ENCODE measurements at places on chromosomes 2 and 18.

- DNase-seq, result peak; percentile 17
Observed at GRCh38 chr2:174330945-174331594, 3.7 kb upstream of the SP9 start.

- DNase-seq, result peak; percentile 13
Observed at GRCh38 chr2:235170536-235171521, 219.0 kb downstream of the SH3BP4 start.

DNA sequence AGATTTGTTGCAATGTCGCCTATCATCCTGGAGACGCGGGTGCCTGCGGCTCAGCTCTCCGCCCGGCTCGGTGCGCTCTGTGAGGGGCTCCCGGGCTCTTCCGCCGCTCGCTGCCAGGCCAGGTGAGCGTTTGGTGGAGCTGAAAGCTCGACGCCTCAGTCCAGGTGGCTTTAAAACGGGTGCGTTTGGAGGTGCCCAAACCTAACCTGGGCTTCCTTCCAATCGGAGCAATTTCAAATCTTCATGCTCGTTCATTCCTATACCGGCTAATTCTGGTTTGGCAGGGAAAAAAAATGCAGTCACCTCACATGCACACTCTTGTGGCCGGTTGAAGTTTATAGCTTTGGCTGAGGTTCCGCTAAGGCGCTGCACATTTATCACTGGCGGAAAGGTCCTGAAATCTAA is at the start of gene SLC16A14:
SLC16A14 (minus strand) TSS at position 274 of the 405 bp plus-strand sequence. CDS start 9,572 bp downstream, outside the sequence.
- peak; percentile 27 for DNase-seq

DNA sequence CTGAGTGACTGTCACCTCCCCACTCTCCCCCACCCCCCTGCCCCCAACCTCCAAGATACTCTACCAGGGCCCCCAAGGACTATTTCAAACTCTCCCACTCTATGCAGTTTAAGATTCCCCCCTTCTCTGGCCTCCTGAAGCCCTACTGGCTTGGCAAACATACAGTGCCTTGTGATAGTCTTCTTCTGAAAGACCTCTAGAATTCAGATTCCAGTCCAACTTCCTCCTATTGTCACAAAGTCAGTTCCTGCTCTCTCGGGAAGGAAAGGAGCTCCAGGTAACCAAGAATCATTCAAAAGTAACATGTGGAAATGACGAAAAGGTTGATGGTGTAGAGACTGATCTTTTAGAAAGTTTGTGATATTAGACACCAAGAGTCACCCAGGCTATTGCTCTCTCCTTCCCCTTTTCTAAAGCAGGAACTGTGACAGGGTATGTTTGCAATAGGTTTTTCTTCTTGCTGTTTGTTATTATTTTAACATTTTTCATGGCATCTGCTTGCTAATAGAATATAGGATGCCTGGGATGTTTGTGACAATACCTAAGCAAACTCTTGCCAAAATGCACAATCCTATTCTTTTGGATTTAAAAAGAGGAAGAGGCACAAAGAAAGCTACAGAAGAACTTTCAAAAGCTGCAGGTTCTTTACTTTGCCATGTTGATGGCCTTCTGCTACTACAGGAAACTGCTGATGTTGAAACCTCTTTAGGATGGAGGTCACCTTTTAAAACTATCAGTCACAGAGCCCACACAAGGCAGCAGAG is 93.5 kb upstream of the MGAT4A start:
- DNase-seq, result no peak

- no peak for DNase-seq
Observed at GRCh38 chr2:176790468-176790867, 422.1 kb upstream of the HNRNPA3 start.

- no peak for DNase-seq
Observed at GRCh38 chr2:215896921-215897320, 116.4 kb downstream of the MREG start.

- DNase-seq, result peak; percentile 68
Observed at GRCh38 chr18:13726972-13727331, 479 bp downstream of the RNMT start.

GRCh38 chr2:217845301-217845700 is 157.5 kb downstream of the TNS1 start:
- no peak for DNase-seq

- DNase-seq, result no peak
Observed at GRCh38 chr2:235592836-235593235, 99.0 kb downstream of the AGAP1 start.

DNA sequence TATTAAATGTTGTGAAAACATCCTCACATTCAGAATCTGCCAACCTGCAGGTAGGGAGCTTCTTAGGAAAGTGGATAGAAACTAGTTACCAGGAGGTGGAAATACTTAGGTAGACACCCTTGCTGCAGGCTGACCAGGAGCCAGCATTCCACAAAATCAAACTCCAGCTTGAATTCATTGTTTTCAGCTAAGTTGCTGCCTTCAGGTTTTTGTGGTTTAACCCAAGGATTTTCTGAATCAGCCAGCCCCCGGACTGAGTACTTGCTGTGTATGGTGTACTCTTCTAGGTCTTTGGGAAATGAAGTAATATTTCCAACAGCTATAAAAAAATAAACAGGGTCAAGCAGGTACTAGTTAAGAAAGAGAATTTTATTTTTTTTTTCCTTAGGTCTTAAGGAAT is 192.1 kb upstream of the CHST9 start:
- DNase-seq, result no peak

- DNase-seq, result no peak
Observed at GRCh38 chr18:50161597-50162205, 33.2 kb downstream of the MYO5B start.

- no peak for DNase-seq
Observed at GRCh38 chr2:96145848-96146152, 560 bp upstream of the DUSP2 start.

DNA sequence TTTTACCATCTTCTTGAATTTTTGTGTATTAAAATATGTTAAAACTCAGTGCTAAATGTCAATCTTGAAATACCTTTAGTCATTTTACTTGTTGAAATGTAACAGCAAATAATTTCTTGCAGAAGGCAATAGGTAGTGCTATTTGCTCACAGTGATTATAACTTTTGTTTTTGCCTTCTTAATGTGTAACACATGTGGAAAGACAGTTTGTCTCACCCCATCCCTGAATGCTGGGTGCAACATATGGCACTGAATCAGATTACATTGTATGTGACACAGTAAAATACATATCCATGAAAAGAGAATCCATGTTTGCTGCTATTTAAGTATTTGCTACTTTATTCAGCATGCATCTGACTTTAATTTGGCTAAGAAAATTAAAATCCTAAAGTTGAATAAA is 35.3 kb downstream of the FRZB start:
- no peak for DNase-seq

DNA sequence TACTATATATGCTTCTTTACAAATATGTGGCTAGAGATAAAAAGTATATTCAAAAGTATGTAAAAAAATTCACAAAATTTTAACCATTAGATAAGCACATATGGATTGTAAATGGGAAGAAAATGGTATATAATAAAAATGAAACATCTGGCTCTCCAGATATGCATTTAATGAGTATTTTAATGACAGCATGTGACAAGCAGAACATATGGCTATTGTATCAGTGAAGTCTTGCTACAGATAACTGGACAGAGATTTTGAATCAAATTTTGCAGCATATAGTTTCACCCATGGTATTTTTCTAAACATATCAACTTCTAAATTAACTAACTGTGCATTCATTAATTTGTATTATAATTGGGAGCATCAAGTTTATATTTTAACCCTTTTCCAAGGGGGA is 5.0 kb upstream of the ABCA12 start:
- no peak for DNase-seq

GRCh38 chr18:63410792-63411191 is 11.5 kb downstream of the VPS4B start:
- no peak for DNase-seq

DNA sequence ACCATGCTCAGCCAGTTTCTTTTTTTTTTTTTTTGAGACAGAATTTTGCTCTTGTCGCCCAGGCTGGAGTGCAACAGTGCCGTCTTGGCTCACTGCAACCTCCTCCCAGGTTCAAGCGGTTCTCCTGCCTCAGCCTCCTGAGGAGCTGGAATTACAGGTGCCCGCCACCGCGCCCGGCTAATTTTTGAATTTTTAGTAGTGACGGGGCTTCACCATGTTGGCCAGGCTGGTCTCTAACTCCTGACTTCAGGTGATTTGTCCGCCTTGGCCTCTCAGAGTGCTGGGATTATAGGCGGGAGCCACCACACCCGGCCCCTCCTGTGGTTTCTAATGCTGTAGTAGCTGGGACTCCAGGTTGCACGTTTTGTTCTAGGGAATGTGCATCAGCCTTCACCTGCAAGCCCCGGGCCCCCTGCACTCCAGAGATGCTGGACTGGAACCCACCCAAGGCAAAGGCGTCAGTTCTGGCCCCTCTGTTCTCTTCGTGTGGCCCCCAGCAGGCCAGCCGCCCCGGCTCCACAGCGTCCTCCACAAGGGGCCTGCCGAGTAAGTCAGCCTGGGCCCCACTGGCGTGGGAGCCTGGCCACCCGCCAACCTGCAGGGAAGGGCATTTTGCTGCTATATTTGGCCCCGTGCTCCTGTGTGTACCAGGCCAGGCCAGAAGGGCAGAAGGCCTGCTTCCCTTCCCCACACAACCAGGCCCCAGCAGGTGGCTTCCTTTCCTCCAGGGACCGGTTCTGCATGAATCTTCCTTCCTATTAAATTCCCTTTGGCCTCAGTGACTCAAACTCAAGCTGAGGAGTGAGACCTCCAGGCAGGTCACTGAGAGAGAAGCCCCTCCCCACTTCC is 25.7 kb upstream of the B3GNT7 start:
- no peak for DNase-seq

DNA sequence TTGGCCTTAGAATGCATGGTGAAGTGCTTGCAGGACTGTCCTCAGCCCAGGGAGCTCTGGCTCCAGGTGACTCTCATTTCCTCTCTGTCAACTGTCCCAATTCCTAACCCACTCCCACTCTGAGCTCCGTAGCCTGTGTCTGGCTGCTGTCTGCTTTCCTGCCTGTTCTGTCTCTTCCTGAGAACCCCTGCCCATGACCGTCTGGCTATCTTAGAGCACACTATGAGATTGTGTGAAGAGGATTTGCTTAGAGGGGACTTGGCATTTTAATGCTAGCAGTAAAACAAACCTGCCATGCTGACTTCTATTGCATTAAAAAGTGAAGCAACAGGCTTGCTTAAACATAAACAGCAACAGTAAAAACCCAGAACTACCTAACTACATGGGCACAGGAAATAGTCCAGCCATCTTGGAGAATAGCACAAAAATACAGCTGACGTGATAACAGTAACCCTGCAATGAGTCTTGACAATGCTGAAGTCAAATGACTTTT is 234.7 kb downstream of the PRKCE start:
- no peak for DNase-seq

GRCh38 chr2:176110415-176111308 is 3.6 kb downstream of the HOXD11 start:
- no peak for DNase-seq

DNA sequence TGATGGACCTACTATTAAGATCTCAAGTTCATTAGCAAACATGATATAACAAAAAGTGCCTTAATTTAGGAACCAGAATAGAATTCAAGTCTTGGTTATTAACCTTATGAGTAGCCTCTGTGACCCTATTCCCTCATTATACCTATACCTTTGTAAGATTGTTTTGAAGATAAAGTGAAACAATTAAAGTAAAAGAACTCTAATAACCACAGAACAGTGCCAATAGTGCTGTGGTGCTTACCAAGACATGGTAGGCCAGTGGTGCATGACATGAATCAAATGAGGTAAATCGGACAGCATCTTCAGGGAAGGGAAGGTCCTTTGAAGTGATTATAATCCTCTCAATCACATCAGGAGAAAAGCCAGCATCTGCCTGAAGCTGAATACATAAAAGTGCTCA is 36.4 kb downstream of the METTL4 start:
- no peak for DNase-seq

DNA sequence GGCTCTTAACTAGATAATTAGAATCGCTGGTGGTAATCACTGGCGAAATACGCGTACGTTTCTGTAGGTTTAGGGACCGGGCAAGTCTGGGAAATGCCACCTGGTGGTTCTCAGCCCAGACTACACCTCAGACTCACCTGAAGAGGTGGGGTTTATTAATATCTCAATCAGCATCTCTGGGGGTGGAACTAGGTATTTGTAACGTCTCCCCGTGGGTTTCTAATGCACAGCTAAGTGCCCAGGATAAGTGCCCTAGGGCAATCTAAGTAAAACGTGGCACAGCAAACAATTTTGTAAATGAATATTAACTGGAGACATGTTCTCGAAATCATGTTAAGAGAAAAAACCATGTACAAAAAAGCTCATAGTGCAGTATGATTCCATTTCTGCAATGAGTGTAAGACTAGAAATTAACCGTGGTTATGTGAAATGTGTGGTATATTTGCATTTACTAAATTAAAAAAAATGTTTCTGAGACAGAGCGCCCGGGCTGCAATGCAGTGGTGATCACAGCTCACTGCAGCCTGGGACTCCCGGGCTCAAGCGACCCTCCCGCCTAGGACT is 760 bp upstream of the CNOT11 start:
- DNase-seq, result peak; percentile 5

GRCh38 chr2:225735844-225736243 is 336.3 kb downstream of the NYAP2 start:
- DNase-seq, result no peak

- no peak for DNase-seq
Observed at GRCh38 chr2:217017456-217018252, 157.8 kb upstream of the TNP1 start.

DNA sequence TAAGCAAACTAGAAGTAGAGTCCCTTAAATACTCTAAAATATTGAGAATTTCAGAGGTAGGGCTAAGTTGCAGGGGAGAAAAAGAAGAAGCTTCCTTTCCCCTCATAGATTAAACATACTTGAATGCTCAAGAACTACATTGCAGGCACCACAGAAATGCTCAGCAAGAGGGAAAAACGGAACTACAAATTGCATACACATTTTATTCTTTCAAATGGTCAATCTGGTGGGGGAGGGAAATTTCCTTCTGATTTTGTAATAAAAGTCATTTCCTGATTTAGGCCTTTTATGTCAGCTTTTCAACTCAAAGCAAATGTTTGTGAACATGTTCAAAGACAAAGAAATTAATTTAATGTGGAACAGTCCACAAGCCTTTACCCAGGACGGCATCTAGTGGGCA is 33.0 kb downstream of the FARSB start:
- no peak for DNase-seq

DNA sequence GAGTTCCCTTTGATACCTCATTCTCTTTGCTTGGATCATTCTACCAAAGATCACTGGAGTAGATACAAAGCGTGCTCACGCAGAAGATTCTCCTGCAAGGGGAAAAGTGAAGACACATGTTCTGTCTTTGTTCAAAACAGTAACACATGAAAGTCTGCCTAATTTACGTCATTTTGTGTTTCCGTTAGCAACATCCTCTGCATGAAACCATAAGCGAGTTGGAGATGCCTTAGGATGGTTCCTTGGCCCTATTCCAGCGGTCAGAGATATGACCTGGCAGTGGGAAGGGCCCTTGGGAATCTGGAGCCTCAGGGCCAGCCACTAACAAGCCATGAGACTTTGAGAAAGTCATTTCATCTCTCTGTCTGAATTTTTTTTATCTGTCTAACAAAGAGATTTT is 180.9 kb upstream of the TWIST2 start:
- no peak for DNase-seq

GRCh38 chr2:163800951-163801381 is 65.2 kb upstream of the FIGN start:
- peak; percentile 47 for DNase-seq

GRCh38 chr2:216698895-216699294 is 3.5 kb upstream of the IGFBP5 start:
- no peak for DNase-seq

GRCh38 chr18:48297139-48297538 is 112.0 kb downstream of the ZBTB7C start:
- no peak for DNase-seq

GRCh38 chr2:40317046-40317445 is 134.8 kb downstream of the SLC8A1 start:
- DNase-seq, result no peak

GRCh38 chr2:210660751-210661150 is 104.4 kb downstream of the CPS1 start:
- no peak for DNase-seq
